ENCODE measurements at places on chromosomes 7 and 10.

DNA sequence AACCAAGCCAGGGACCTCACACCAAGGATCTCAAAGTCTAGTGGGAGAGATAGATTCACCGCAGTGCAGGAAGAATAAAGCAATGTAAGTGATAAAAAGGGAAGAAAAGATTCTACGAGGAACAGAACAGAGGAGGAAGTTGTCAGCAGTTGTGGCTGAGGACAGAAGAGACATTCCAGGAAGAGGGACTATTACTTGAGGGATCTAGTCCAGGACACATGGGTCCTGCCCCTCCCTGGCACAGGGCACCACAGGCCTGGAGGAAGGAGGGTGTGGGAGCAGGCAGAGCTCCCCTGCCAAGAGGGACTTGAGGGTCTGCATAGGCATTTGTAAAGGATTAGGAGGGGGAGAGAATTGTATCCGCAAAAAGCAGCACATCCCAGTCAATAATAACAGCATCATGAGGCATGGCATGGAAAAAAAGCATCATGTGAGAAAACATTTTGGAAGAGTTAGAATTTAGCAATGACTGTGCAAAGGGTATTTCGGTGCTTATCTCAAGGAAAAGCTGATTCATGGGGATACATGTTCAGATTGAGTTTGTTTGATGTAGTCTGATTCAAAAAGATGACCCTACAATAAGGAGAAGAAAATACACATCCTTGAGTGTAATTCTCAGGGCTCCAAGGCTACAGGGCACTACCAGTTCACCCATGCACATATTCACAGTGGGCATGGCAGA is 12.7 kb downstream of the C10orf71 start:
- H3K27ac ChIP-seq, result peak overlapping the region; percentile 53
- H3K4me3 ChIP-seq, result no peak overlapping the region
- H3K4me1 ChIP-seq, result peaks cover 38% of the 10 kb centered on the region
- no peaks in the 10 kb centered on the region for H3K27me3 ChIP-seq

DNA sequence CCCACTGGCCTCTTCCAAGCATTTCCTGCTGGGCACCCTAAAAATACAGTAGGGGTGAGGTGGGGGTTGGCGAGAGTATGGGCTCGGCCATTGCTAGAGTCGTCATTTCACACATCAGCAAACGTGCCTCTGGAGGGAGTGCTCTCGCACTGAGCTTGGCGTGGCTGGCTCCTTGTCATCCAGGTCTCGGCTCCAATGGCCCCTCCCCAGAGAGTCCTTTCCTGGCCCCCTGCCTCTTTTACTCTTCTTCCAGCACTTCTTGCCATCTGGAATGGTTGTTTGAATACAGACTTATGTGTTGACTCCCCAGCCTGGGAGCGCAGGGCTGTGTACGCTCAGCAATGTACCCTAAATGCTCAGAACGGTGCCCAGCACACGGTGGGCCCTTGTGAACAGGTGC is 18.8 kb downstream of the UNC5B start:
- ATAC-seq, result no peak
- H3K27ac ChIP-seq, result no peak overlapping the region
- no peak overlapping the region for H3K4me3 ChIP-seq
- no peaks in the 10 kb centered on the region for H3K4me1 ChIP-seq
- no peaks in the 10 kb centered on the region for H3K36me3 ChIP-seq
- H3K27me3 ChIP-seq, result peaks cover 29% of the 10 kb centered on the region

DNA sequence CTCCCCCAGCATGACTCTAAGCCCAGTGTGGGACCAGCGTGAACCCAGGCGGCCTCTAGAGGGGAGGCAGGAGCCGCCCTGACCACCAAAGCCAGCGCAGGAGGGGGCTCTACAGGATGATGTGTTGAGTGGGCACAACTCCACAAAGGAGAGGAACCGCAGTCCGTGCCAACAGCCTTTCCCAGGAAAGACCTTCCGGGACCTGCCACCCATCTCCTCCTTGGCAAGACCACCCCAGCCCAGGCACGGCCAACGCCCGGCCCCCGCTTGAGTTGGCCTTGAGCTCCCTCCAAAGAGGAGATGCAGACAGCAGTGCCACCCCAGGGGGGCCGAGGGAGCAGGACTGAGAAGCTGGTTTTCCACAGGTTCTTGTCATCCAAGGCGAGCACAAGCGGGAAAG is 38.9 kb downstream of the PTPRN2 start:
- no peak overlapping the region for H3K4me3 ChIP-seq
- no peak for ATAC-seq
- no peaks in the 10 kb centered on the region for H3K36me3 ChIP-seq
- peaks cover 18% of the 10 kb centered on the region for H3K27me3 ChIP-seq

- H3K36me3 ChIP-seq, result no peaks in the 10 kb centered on the region
- H3K27ac ChIP-seq, result peak overlapping the region; percentile 72
- ATAC-seq, result peak; percentile 54
- no peak overlapping the region for H3K4me3 ChIP-seq
- H3K27me3 ChIP-seq, result no peaks in the 10 kb centered on the region
These were observed 115.2 kb upstream of the PCGF5 start for GRCh38 chr10:91105269-91105668.

GRCh38 chr10:13788711-13789447 is 202.1 kb downstream of the PRPF18 start:
- no peaks in the 10 kb centered on the region for H3K27me3 ChIP-seq
- no peaks in the 10 kb centered on the region for H3K36me3 ChIP-seq
- no peak overlapping the region for H3K4me3 ChIP-seq
- H3K4me1 ChIP-seq, result peaks cover 27% of the 10 kb centered on the region

- no peak overlapping the region for H3K4me3 ChIP-seq
- H3K4me1 ChIP-seq, result peaks cover 10% of the 10 kb centered on the region
- H3K36me3 ChIP-seq, result no peaks in the 10 kb centered on the region
- H3K27ac ChIP-seq, result no peak overlapping the region
- H3K27me3 ChIP-seq, result no peaks in the 10 kb centered on the region
These were observed 9.4 kb downstream of the NPC1L1 start for GRCh38 chr7:44531421-44532380.

GRCh38 chr10:110803830-110804338 is 67.8 kb upstream of the PDCD4 start:
- H3K4me1 ChIP-seq, result peaks cover 38% of the 10 kb centered on the region
- H3K27me3 ChIP-seq, result no peaks in the 10 kb centered on the region
- peak overlapping the region; percentile 45 for H3K4me3 ChIP-seq
- no peaks in the 10 kb centered on the region for H3K36me3 ChIP-seq
- peak overlapping the region; percentile 68 for H3K27ac ChIP-seq

DNA sequence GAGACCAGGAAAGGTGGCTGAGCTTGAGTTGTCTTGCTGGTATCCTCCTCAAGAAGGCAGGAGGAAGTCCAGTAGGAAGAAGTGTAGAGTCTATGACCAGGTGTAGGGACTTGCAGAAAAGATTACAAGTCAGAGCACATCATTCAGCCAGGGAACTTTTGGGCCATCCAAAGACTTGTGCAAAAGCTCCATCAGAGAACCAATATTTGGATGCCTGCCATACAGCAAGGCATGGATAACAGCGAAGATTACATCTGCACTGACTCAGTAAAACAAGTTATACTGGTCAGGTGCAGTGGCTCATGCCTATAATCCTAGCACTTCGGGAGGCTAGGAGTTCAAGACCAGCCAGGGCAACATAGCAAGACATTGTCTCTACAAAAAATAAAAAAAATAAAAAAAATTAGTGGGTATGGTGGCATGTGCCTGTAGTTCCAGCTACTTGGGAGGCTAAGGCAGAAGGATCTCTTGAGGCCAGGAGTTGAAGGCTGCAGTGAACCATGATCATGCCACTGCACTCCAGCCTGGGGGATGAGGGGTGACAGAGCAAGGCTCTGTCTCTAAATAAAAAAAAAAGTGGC is 13.2 kb upstream of the NMT2 start:
- ATAC-seq, result no peak
- H3K27me3 ChIP-seq, result no peaks in the 10 kb centered on the region
- H3K27ac ChIP-seq, result no peak overlapping the region
- peaks cover 10% of the 10 kb centered on the region for H3K4me1 ChIP-seq
- H3K4me3 ChIP-seq, result no peak overlapping the region

- peak overlapping the region; percentile 100 for H3K27ac ChIP-seq
- no peak overlapping the region for H3K4me3 ChIP-seq
These were observed 37.6 kb downstream of the FAM53B start for GRCh38 chr10:124706462-124707143.

- no peak overlapping the region for H3K27ac ChIP-seq
- no peak for ATAC-seq
- no peak overlapping the region for H3K4me3 ChIP-seq
- H3K4me1 ChIP-seq, result no peaks in the 10 kb centered on the region
These were observed 118.8 kb downstream of the IQUB start for GRCh38 chr7:123415625-123416024.

- H3K4me3 ChIP-seq, result no peak overlapping the region
- no peak overlapping the region for H3K27ac ChIP-seq
- ATAC-seq, result peak; percentile 34
- H3K36me3 ChIP-seq, result no peaks in the 10 kb centered on the region
- no peaks in the 10 kb centered on the region for H3K4me1 ChIP-seq
These were observed 27.6 kb upstream of the MKRN1 start for GRCh38 chr7:140506788-140507464.

- H3K4me3 ChIP-seq, result no peak overlapping the region
- ATAC-seq, result no peak
- H3K27me3 ChIP-seq, result no peaks in the 10 kb centered on the region
- H3K27ac ChIP-seq, result no peak overlapping the region
- peaks cover 15% of the 10 kb centered on the region for H3K36me3 ChIP-seq
These were observed 56.0 kb downstream of the HIPK2 start for GRCh38 chr7:139721821-139722220.

DNA sequence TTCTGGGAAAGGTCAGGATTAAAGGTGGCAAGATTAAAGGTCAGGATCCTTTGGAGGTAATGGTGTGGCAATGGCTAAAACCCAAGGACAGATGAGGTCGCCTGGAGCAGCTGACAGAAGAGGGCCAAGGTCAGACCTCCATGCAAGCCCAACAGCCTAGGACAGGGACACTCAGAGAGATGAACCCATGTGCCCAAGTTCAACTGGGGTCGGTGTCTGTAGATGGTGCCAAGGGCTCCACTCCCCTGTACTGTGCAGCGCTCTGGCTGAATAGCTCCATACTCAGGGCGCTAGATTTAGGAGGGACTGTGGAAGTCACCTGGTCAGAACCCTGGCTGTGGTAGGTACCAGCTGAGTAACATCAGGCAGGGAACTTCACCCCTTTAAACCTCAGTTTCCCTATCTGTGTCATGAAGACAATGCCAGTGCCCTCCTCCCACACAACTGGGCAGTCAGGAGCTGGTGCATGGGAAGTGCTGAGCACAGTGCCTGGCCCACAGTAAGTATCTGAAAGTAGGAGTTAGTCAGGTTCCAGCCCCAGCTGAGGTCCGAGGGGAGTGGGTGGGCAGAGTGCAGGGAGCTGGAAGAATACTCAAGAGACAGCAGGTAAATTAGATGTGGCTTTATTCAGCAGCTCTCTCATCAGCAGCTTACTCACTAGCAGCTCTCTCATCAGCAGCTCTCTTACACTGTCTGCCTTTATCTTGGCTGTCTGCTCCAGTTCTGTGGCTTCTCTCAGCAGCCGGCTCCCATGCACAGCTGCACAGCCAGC is 327.1 kb downstream of the GLRX3 start:
- ATAC-seq, result peak; percentile 31
- no peaks in the 10 kb centered on the region for H3K4me1 ChIP-seq
- H3K36me3 ChIP-seq, result no peaks in the 10 kb centered on the region

- ATAC-seq, result no peak
- no peak overlapping the region for H3K4me3 ChIP-seq
- peaks cover 23% of the 10 kb centered on the region for H3K27me3 ChIP-seq
- no peak overlapping the region for H3K27ac ChIP-seq
- H3K4me1 ChIP-seq, result no peaks in the 10 kb centered on the region
These were observed 14.8 kb downstream of the ITIH5 start for GRCh38 chr10:7651853-7652470.

- H3K27me3 ChIP-seq, result peaks cover 14% of the 10 kb centered on the region
- H3K4me1 ChIP-seq, result no peaks in the 10 kb centered on the region
- no peak overlapping the region for H3K27ac ChIP-seq
- no peak overlapping the region for H3K4me3 ChIP-seq
- no peak for ATAC-seq
- no peaks in the 10 kb centered on the region for H3K36me3 ChIP-seq
These were observed 12.4 kb upstream of the HOXA2 start for GRCh38 chr7:27114881-27115220.

DNA sequence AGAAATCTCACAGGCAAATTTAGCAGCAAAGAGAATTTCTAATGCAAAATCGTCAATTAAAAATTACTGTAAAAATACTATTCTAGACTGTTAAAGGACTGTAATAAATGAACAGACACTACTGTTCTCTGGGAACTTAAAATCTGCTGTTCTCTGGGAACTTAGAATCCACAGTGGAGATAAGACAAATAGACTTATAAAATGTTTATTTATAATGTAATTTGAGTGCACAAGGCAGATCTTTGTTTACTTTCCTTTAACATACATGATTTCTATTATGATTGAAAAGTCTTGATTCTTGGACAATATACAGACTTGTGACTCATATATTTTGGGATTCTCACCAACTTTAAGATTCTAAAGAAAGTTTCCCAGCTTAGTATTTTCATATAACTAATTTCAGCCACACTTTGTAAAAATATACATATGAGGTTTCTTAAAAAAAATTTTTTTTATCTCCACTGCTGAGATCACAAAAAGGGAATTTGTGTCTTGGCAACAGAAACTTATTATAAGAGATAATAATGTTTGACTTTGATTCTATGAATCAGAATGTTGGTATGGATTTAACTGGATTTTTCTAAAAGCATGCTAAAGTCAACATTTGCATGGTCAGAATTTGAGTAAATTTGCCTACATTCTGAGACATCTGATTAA is 166.3 kb upstream of the RHOBTB1 start:
- H3K4me3 ChIP-seq, result no peak overlapping the region
- peaks cover 11% of the 10 kb centered on the region for H3K27me3 ChIP-seq
- H3K27ac ChIP-seq, result no peak overlapping the region
- no peaks in the 10 kb centered on the region for H3K36me3 ChIP-seq

GRCh38 chr10:109898666-109899355 is 24.5 kb downstream of the XPNPEP1 start:
- H3K27me3 ChIP-seq, result no peaks in the 10 kb centered on the region
- ATAC-seq, result no peak
- peaks cover 67% of the 10 kb centered on the region for H3K36me3 ChIP-seq
- H3K4me1 ChIP-seq, result peaks cover 43% of the 10 kb centered on the region
- H3K4me3 ChIP-seq, result no peak overlapping the region

GRCh38 chr7:158387546-158387891 is 200.1 kb downstream of the PTPRN2 start:
- no peaks in the 10 kb centered on the region for H3K4me1 ChIP-seq
- H3K36me3 ChIP-seq, result no peaks in the 10 kb centered on the region
- H3K27ac ChIP-seq, result no peak overlapping the region

DNA sequence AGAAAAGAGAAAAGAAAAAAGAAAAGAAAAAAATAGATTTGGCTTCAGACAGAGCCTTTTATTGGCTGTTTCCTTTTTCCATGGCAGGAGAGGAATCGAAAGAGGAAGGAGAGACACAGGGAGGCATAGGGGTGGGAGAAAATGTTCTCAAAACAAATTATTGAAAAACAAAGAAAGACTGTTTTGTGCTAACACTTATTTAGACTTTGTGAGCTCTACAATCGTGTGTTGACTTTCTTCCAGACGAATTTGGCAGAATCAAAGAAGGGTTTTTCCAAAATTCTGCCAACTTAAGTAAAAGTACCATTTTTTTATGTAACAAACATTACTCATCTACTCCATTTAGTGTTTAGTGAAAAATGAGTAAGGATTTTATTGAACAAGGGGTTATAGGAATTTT is 982.2 kb downstream of the REEP3 start:
- H3K36me3 ChIP-seq, result no peaks in the 10 kb centered on the region
- no peak overlapping the region for H3K27ac ChIP-seq
- ATAC-seq, result no peak
- no peak overlapping the region for H3K4me3 ChIP-seq
- H3K4me1 ChIP-seq, result no peaks in the 10 kb centered on the region

GRCh38 chr7:158453663-158454062 is 134.0 kb downstream of the PTPRN2 start:
- H3K36me3 ChIP-seq, result no peaks in the 10 kb centered on the region
- no peak overlapping the region for H3K27ac ChIP-seq
- no peaks in the 10 kb centered on the region for H3K27me3 ChIP-seq
- no peak for ATAC-seq

All from stimulated activated memory B cell treated with anti-CD40 and anti-IgM and Interleukin-4, amounts not matched to agents 10 μg/mL and 1 μg/mL and 100 μg/mL, for 72 hours (primary cell).